ENCODE measurements at places on chromosomes 1 and 21.

GRCh38 chr1:191641420-191642260, 516.6 kb upstream of the RGS18 start:
- DNase-seq = no peak

GRCh38 chr1:66750577-66750976, 1.7 kb upstream of the DYNLT5 start:
- no peak for DNase-seq

DNA sequence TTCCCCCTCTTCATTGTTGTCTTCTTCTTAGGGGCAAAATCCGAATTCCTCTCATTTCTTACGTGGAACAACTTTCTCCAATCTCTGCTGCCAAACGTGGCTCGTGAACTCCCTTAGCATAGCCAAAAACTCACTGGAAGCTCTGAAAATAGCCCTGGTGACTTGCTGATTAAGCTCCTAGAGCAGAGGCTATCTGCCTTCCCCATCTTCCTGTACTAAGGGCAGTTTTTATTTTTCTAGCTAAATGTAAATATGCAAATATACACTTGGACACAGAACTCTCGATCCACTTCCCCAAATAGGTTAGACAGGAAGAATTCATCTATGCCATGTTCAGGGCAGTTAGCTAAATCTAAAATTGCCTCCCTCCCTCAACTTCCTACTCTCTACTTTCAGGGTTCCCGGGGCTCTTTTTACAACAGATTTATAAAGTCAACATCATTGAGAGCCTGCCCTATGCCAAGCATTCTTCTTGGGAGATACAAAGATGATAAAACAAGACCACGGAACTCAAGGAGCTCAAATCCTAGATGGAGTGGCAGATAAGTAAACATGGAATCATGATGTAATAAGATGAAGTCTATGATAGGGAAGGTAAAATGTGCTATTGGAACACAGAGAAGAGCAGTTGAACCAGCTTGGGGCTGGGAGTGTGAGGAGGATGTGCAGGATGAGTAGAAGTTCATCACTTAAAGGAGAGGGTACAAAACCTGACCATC, 59.4 kb upstream of the FMOD start:
- no peak for DNase-seq

- DNase-seq = no peak
Observed at GRCh38 chr21:45548711-45549491, 6.7 kb upstream of the SLC19A1 start.

DNA sequence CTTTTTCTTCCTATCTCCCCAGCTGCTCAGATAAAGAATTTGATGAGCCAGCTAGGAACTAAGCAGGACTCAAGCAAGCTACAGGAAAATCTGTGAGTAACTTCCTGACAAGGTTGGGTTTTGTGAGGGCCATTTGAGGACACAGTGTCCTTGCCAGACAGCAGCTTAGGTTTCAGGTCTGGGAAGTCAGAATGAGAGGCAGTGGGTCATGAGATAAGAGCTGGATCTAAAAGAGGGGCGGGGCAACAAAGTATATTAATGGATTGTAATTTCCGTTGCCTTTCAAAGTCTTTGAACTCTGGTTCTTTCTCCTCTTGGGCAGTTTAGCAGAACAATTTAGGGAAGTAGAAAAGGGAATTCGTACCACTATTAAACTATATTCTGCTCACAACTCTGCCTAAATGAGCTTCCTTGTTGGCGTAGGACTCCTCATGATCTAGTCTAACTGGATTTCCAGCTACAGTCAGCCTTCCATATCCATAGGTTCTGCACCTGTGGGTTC, 16.6 kb downstream of the STX12 start:
- no peak for DNase-seq

GRCh38 chr1:203181586-203182386, 4.7 kb downstream of the CHI3L1 start:
- no peak for DNase-seq

- DNase-seq = no peak
Observed at GRCh38 chr1:38093569-38094520, 47.3 kb upstream of the POU3F1 start.

Data from activated T-cell treated with anti-CD3 and anti-CD28 coated beads, Interleukin-2, amount 50 U/mL, for 24 hours (primary cell).